AG04449 (cell line): ENCODE measurements at places on chromosomes 3 and 15.

- DNase-seq: no peak
Measured at GRCh38 chr3:96813134-96813819, 1.1 kb upstream of the EPHA6 start.

DNA sequence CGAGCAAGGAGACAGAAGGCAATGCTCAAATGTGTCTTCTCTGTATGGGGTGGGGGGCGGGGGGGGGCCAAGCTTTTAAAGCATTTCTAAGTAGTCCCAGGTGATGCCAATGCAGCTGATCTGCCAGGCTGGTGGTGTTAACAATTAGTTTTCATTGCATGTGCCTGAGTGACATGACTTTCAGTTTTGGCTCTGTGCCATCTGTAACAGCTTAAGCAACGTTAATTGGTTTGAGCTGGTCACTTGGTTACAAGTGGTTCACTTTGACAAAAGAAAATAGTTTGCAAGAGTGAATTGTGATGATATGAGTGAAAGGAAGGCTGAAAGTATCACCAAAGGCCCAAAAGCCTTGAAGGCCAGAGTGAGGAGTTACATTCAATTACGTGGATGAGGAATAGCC is 26.4 kb upstream of the LRIG1 start:
- DNase-seq: no peak

GRCh38 chr3:8942746-8943488 is 20.4 kb downstream of the RAD18 start:
- no peak for DNase-seq

- DNase-seq: no peak
Measured at GRCh38 chr15:95162531-95162930, 931.2 kb downstream of the MCTP2 start.

- no peak for DNase-seq
Measured at GRCh38 chr15:39510001-39510701, 70.7 kb upstream of the THBS1 start.

DNA sequence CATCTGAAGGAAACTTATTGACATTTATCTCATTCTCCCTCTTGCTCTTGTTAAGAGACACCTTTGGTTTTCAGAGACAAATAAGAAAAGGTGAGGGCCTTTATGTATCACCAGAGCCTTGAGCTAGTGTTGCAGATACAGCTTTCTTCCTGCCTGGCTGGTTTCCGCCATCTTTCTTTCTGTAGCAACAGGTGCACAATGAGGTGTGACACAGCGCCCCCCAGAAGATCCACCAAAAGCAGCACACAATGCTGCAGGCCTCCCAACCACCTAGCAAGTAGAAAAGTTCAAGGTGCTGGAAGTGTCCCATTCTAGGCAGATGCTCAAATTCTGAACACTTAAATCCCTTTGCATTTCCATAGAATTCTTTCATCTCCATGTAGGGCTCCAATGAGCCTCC is 106.6 kb downstream of the FOXP1 start:
- DNase-seq: no peak
